Colonic mucosa (tissue), 4 donors: ENCODE measurements at places on chromosomes 1 and 21. TPM values are rescaled to one million over a fixed set of nuclear protein-coding genes. Genes with fewer than 3 reads are reported as not detected.

CFAP107 gene
- not detected for total RNA-seq

GRCh38 chr1:31818206-31818605 is 2.4 kb upstream of the SPOCD1 start:
- H3K36me3 ChIP-seq = no peaks in the 10 kb centered on the region
- H3K27me3 ChIP-seq = no peaks in the 10 kb centered on the region
- no peak for DNase-seq
- H3K4me3 ChIP-seq = no peak overlapping the region
- H3K27ac ChIP-seq = no peak overlapping the region

GRCh38 chr1:6011161-6011945 is 19.1 kb upstream of the NPHP4 start:
- no peak for DNase-seq
- H3K4me1 ChIP-seq = no peaks in the 10 kb centered on the region
- no peaks in the 10 kb centered on the region for H3K36me3 ChIP-seq
- no peaks in the 10 kb centered on the region for H3K27me3 ChIP-seq
- no peak overlapping the region for H3K4me3 ChIP-seq

GRCh38 chr1:165699577-165699976 is 1.2 kb upstream of the ALDH9A1 start:
- H3K27me3 ChIP-seq = no peaks in the 10 kb centered on the region
- H3K4me3 ChIP-seq = no peak overlapping the region
- DNase-seq = no peak
- peaks cover 4% of the 10 kb centered on the region for H3K4me1 ChIP-seq
